ENCODE measurements at places on chromosomes 11 and 22. TPM values are rescaled to one million over a fixed set of nuclear protein-coding genes. Genes with fewer than 3 reads are reported as not detected.

DNA sequence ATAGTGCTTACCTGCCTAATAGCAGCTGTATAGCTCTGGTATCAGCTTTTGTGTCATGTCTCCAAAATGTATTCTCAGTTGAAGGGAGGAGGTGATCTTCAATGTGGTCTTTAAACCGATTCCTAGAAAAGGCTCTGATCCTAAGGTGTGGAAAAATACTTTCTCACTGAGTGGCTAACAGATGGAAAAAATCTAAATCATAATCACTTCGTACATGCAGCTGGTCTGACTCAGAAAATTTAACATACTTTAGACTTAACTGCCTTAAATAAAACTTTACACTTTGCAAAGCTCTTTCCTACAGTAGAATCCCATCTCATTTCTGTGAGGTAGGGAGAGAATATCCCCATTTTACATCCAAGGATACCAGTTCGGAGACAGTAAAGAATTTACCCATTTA is 38.0 kb downstream of the C2CD3 start:
- H3K36me3 ChIP-seq = no peaks in the 10 kb centered on the region
- DNase-seq = peak; percentile 16
- no peak overlapping the region for H3K4me3 ChIP-seq
- H3K4me1 ChIP-seq = no peaks in the 10 kb centered on the region
- no peaks in the 10 kb centered on the region for H3K27me3 ChIP-seq

DNA sequence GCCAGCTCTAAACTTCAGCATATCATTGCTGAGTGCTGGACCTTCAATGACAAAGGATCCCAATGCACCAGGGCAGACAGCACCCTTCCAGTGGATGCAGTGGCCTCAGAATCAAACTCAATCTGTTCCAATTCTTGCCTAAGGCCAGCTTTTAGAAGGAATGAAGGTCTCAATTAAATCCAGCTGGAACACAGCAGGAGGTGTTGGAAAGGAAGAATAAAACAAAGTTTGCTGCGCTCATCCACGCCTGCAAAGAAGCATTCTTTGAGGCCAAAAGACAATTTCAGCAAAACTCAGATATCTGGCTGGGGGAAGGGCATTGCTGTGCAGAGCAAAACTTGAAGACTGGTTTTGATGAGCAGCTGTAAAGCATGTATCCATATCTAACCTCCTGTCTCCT is 120.7 kb downstream of the CCDC81 start:
- no peaks in the 10 kb centered on the region for H3K36me3 ChIP-seq
- no peaks in the 10 kb centered on the region for H3K27me3 ChIP-seq
- H3K27ac ChIP-seq = no peak overlapping the region
- no peak overlapping the region for H3K4me3 ChIP-seq
- H3K4me1 ChIP-seq = peaks cover 5% of the 10 kb centered on the region

GRCh38 chr22:29587938-29588699 is 7.2 kb upstream of the NIPSNAP1 start:
- no peak overlapping the region for H3K27ac ChIP-seq
- no peaks in the 10 kb centered on the region for H3K27me3 ChIP-seq
- peak; percentile 73 for DNase-seq
- no peaks in the 10 kb centered on the region for H3K36me3 ChIP-seq

GRCh38 chr11:75563978-75564552 is 2.0 kb downstream of the SERPINH1 start:
- H3K4me3 ChIP-seq = peak overlapping the region; percentile 99
- no peaks in the 10 kb centered on the region for H3K27me3 ChIP-seq
- H3K27ac ChIP-seq = peak overlapping the region; percentile 91
- peaks cover 40% of the 10 kb centered on the region for H3K4me1 ChIP-seq

GRCh38 chr11:117910525-117910924 is 18.7 kb downstream of the TMPRSS13 start:
- H3K4me1 ChIP-seq = peaks cover 3% of the 10 kb centered on the region
- H3K27ac ChIP-seq = no peak overlapping the region
- H3K36me3 ChIP-seq = no peaks in the 10 kb centered on the region
- peaks cover 10% of the 10 kb centered on the region for H3K27me3 ChIP-seq

- DNase-seq = no peak
- no peaks in the 10 kb centered on the region for H3K4me1 ChIP-seq
- no peak overlapping the region for H3K27ac ChIP-seq
These were observed 839.8 kb upstream of the CNTN5 start for GRCh38 chr11:98180921-98181320.

DNA sequence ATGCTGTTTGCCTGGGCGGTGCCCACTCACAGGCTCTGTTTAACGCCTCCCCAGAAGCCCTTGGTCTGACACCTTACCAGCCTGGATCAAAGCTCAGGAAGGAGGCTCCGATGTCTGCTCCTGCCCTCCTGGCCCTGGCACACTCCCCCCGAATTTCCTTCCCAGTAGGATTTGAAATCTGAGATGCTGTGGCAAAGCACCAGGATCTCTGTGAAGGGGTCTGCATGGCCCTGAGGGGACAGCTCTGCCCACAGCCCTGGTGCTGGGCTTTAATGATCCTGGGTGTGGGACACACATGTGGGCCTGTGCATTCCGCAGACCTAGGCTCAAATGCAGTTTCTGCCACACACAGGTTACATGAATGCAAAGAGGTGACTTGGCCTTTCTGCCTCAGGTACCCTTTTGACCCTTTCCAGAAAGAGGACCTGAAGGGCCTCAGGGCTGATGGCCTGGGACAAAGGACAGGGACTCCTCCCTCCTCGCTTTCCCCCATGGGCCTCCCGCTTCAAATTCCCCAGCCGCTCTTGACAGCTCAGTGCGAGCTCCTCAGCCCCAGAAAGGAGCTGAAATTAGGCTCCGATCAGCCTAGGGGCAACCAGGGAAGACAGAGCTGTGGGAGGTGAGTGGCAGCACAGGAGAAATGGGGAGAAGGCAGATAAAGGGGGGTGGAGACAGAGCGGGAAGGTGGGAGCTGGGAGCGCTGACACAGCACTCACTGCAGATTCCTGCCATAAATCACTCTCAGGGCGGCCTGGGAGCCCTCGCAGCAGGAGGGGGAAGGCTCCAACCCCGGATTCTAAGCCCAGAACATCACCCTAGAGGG is 41.3 kb downstream of the TRIM29 start:
- no peak overlapping the region for H3K4me3 ChIP-seq
- peaks cover 7% of the 10 kb centered on the region for H3K27me3 ChIP-seq
- no peak overlapping the region for H3K27ac ChIP-seq
- H3K4me1 ChIP-seq = no peaks in the 10 kb centered on the region

DNA sequence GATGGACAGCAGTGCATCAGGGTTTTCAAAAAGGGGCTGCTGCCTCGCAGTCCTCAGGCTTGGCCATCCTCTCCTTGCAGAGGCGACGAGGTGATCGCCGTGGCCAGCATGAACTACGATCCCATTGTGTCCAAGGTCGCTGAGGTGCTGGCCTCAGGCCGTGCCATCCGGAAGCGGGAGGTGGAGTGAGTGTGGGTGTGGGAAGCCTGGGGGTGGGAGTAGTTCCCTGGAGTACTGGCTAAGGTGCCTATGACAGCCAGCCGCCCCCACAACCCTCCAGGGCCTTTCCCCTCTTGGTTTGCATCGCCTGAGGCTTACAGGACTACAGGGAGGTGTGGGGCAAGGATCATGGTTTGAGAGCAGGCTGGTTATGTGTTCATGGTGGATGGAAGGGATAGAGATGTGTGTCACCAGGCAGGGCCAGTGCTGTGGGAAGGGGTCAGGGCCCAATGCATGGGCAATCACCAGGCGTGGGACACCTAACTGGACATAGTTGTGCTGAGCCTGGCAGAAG is 2.1 kb upstream of the LZTR1 start:
- H3K4me3 ChIP-seq = no peak overlapping the region
- DNase-seq = no peak
- no peaks in the 10 kb centered on the region for H3K27me3 ChIP-seq
- H3K4me1 ChIP-seq = peaks cover 11% of the 10 kb centered on the region
- H3K27ac ChIP-seq = no peak overlapping the region
- peaks cover 2% of the 10 kb centered on the region for H3K36me3 ChIP-seq

IRAG1 gene
- 25.7 TPM for total RNA-seq

RAB36 gene
- total RNA-seq = 2.5 TPM

KRTAP5-10 gene
- not detected for total RNA-seq
